Neural crest cell (in vitro differentiated cells): ENCODE measurements at places on chromosomes 12 and 14.
A peak's percentile ranks its signal among the peaks of the same experiment; 100 is the strongest.

GRCh38 chr12:112294793-112295192, 87.4 kb downstream of the HECTD4 start:
- DNase-seq, result no peak

DNA sequence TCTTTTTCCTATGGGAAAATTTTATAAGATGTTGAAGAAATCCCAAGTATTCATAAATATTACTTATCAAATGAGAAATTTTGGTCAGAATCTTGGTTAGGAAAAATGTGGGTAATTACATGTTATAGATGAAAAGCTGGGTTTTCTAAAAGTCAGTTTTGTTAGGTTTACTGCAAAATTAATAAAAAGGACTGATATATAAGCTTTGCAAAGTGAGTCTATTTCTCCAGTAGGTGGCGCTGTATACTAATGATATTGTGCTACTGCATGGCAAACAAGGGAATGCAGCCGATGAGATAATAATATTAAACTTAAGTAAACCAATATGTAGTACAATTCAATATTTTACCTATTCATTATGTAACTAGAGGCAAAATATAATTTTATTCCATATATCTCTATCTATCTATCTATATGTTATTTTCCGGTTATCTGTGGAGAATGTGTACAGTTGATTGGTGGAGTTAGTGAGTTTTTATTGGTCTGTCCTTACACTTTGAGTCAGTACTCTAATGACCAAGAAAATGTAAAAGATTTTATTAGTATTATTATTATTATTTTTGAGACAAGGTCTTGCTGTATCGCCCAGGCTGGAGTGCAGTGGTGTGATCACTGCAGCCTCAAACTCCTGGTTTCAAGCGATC, 32.9 kb downstream of the MIPOL1 start:
- DNase-seq, result no peak

DNA sequence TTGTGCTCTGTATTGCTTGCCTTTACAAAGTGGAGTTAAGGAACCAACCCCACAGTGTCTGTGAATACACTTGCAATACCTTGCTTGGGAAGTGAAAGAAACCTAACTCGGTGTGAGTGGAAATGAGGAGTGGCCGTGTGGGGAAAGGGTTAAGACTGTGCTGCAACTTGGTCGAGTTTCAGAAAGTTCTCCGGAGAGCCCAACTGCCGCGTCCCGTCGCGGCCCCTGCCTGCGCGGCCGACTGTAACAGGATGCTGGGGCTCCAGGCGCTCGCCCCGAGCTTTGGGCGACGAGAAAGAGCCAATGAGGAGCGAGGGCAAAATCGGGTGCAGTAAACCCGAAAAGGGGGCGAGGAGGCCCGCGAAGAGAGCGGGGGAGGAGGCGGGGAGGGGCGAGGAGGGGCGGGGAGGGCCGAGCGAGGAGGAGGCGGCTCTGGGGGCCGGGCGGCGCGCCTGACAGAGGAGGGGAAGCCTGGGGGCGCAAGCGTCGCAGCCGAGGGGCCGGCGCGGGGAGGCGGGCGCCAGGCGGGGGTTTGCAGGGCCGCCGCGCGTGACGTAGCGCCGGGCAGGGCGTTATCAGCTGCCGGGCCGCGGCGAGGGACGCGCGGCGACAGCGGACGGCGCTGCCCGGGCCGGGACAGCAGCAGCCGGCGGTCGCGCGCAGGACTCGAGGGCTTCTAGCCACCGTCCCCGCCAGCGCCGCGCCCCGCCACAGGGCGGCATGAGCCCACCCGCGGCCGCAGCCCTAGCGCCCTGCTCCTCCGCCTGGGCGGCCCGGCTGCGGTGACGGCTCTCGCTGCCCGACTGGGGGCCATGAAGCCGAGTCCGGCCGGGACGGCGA, at the start of gene DACT1:
TSS of gene DACT1 (plus strand) at position 572 of the 840 bp plus-strand sequence. CDS start at position 813, 241 bp downstream.
- DNase-seq, result peak; percentile 51

DNA sequence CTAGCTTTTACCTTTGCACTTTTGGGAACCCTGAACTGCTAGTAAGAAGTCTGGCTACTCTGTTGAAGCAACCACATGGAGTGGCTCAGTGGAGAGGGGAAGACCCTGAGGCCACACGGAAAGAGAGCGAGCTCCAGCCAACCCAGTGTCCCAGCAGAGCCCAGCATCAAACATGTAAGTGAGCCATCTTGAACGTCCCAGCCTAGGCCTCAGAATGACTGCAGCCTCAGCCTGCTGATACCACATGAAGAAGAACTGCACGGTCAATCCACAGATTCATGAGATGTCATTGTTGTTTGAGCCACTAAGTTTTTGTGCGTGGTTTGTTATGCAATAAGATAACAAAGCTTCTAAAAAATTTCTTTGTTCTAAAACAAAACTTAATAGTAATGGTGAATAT, 40.2 kb downstream of the TFCP2 start:
- no peak for DNase-seq

GRCh38 chr12:56286044-56286830, 13.9 kb downstream of the CS start:
- no peak for DNase-seq

- peak; percentile 12 for DNase-seq
Observed at GRCh38 chr14:81594012-81594411, 60.4 kb upstream of the SEL1L start.

- DNase-seq, result no peak
Observed at GRCh38 chr12:80293347-80293746, 150.7 kb upstream of the PTPRQ start.

DNA sequence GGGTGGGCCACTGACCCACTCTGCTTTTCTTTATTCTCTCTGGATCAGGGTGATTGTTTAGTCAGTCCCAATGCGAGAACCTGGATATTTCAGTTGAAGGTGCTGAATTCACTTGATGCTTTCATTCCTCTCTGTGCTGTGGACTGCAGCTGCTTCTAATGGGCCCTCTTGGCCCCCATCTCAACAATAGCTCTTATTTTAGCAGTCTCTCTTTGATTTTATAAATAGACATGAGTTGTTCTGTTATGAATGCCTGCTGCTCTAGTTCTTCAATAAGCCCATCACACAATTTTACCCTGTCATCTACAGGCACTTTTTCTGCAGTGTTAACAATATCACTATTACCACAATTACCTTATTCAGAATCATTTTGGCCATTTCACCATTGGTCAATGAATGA, 54.1 kb upstream of the YARS2 start:
- DNase-seq, result no peak

GRCh38 chr12:52759695-52760094, 17.4 kb downstream of the KRT76 start:
- no peak for DNase-seq

- no peak for DNase-seq
Observed at GRCh38 chr12:76031081-76031413, 529 bp downstream of the PHLDA1 start.

DNA sequence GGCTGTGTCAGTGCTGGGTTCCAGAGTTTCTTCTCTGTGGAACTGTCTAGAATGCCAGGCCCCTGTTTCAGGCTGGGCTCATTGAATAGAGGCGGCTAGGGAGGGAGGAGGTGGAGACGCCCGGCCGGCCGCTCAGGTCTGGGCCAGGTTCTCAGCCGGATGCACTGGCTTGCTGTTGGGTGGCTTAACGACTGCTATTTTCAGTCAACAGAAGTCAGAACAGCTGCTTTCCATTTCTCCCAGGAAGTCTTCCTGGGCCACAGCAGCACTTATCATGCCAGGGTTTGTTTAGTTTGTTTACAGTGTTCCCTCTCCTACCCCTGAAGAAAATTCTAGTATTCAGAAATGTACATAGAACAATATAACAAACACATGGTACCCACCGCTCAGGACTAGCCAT, 26.0 kb upstream of the VPS37B start:
- no peak for DNase-seq

DNA sequence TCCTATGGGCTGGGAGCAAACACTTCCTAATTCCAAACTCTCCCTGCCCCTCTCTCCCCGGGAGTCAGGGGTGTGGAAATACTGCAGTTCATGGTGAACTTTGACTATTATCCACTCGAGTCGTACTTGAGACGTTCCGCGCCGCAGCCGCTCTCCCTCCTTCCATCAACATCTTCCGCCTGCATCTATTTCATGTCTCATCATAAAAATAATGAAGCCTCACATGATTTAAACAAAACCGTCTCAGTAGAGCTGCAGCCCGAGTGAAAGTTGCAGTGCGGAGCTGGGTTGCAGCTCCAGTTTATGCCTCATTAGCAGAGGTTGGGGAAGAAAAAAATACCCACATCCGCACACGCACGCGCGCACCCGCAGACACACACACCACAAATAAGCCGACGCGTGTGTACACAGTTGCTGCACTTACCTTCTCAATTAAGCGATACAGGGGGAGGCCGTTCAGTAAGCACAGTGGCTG, 283 bp downstream of the LMO3 start:
- DNase-seq, result peak; percentile 3

DNA sequence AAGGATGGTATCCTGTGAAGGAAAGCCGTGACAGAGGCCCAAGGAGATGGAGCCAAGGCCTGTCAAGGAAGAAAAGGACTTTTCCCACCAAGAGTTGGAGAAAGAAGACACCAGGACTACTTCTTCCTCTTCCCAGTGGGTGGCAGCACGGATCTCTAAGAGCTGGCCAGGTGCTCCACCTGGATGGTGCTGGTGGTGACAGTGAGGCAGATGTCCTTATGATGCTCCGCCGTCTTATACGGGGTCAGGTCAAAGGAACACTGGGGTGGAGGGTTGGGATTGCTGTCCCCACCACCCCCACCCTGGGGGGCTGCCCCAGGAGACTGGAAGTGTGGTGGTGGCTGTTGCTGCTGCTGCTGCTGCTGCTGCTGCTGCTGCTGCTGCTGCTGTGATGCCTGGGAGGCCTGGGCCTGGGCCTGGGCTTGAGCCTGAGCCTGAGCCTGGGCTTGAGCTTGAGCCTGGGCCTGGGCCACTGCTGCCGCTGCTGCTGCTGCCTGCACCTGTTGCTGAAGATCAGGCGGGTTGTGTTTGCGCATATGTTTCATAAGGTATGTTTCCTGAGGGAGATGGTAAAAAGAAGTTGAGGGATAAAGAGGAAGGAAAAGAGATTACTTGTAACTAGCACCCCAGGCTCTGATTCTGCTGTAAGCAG, 4.8 kb upstream of the ING4 start:
- no peak for DNase-seq

GRCh38 chr12:55073043-55074022, 52.9 kb upstream of the OR9K2 start:
- peak; percentile 81 for DNase-seq

DNA sequence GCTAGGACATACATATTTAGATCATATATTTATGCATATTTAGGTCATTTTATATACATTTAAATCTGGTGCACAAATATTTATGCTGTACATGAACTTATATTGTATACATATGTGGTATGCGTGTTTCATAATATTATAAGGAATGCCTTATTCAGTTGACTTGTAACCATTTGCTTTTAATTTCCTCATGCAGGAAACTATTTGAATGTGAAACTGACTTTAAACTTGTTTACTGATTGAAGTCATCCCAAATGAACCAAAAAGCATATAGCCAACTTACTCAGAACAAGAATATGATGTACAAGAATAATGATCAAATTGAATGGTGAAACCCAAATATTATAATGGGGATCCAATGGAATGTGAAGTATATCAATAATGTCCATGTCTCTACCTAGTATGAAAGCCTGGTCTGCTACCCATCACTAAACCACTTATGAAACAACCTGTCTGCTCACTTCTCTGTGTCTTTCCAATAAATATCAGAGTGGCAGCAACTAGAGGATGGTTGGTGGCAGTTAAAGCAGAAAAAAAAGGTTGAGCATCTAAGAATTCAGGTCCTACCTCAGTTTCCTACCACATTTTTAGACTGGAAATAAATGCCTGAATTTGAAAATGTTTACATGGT, 38.3 kb downstream of the RPS6KA5 start:
- DNase-seq, result no peak

DNA sequence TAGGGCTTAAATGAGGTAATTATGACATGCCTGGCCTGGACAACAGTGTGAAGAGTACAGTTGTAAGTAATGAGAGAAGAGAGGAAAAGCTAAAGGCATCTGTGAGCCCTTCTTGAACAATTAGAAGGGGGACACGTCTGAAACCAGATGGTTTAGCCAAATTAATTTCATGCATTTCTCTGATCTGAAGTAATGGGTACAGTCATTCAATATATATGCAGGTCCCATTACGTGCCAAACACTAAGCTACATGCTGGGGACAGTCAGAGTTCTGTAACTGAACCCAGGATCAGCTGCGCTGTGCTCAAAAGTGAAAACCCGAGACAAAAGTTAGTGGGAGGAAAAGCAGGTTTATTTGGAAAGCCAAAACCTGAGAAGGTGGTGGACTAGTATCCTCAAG, 207.2 kb upstream of the TMTC1 start:
- DNase-seq, result no peak

GRCh38 chr14:106318700-106319099, 792.3 kb downstream of the TMEM121 start:
- no peak for DNase-seq

DNA sequence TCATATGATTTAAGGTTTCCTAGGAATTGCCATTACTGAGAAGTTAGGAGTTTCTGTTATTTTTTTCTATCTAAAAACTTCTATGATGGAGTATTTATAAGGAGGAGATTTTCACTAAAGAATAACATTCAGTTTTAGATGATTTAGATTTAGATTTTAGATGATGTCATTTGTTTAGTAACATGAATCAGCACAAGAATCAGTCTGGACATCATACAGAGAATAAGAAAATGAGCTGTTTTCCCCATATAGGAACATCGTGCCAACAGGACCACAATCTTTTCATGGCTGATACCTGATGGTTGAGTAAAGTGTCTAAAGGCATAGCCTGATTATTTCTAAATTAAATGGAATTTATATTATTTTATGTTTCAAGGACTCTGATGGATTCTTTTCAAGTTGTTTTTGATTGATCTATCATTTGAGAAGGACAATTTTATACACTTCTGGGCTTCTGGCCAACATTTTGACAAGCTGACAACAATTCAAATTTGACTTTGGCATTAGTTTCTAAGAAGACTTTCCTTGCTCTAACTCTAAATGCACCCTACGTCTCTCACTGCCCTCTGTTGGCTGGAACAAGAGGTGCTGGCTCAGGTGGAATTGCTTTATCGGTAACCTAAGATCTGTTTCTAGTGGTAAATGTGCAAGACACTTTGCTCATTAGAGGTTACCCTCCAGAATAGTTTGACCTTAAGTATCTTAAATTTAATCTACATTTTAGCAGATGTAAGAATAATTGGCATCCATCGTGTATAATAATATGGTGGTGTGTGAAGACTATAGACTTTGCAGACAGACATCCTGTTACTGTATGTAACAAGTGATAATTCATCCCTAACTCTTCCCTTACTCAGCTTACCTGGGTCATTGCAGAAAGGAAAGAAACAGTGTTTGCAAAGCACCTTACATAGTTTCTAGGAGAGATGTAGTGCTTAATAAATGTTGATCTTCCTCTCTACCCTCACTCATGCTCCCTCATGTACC, 42.8 kb upstream of the CPSF6 start:
- DNase-seq, result no peak

DNA sequence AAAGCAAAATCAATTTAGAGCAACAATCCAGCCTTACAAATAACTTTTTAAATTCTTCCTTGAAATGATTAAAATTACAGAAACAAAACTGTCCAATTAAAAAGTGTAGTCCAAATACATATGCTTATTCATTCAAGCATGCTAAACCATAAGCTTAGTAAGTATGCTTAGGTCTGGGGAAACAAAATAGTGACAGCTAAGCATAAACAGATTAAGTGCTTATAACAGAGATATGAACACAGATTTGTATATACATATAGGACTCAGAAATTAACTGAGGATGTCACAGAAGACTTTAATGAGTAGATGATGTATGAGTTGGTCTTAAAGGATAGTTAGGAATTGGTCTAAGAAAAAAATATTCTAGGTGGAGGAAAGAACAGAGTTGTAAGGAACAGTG, 41.8 kb downstream of the SCAF11 start:
- no peak for DNase-seq

GRCh38 chr12:125124320-125124966, 59.2 kb downstream of the AACS start:
- no peak for DNase-seq
